Panc1 (cell line): ENCODE measurements at places on chromosomes 3 and 15. TPM values are rescaled to one million over a fixed set of nuclear protein-coding genes. Genes with fewer than 3 reads are reported as not detected.

GRCh38 chr3:63279005-63279841 is 1.1 kb downstream of the SYNPR start:
- no peaks in the 10 kb centered on the region for H3K27me3 ChIP-seq
- no peak overlapping the region for H3K27ac ChIP-seq
- no peaks in the 10 kb centered on the region for H3K36me3 ChIP-seq
- no peaks in the 10 kb centered on the region for H3K4me1 ChIP-seq
- no peak for DNase-seq

GRCh38 chr3:2921903-2922302 is 188.3 kb downstream of the IL5RA start:
- H3K27ac ChIP-seq = no peak overlapping the region
- no peaks in the 10 kb centered on the region for H3K36me3 ChIP-seq
- H3K4me1 ChIP-seq = no peaks in the 10 kb centered on the region
- H3K4me3 ChIP-seq = no peak overlapping the region
- no peaks in the 10 kb centered on the region for H3K27me3 ChIP-seq
- no peak for DNase-seq

GRCh38 chr3:68424796-68425460 is 507.4 kb downstream of the TAFA4 start:
- no peak overlapping the region for H3K4me3 ChIP-seq
- no peaks in the 10 kb centered on the region for H3K27me3 ChIP-seq

DNA sequence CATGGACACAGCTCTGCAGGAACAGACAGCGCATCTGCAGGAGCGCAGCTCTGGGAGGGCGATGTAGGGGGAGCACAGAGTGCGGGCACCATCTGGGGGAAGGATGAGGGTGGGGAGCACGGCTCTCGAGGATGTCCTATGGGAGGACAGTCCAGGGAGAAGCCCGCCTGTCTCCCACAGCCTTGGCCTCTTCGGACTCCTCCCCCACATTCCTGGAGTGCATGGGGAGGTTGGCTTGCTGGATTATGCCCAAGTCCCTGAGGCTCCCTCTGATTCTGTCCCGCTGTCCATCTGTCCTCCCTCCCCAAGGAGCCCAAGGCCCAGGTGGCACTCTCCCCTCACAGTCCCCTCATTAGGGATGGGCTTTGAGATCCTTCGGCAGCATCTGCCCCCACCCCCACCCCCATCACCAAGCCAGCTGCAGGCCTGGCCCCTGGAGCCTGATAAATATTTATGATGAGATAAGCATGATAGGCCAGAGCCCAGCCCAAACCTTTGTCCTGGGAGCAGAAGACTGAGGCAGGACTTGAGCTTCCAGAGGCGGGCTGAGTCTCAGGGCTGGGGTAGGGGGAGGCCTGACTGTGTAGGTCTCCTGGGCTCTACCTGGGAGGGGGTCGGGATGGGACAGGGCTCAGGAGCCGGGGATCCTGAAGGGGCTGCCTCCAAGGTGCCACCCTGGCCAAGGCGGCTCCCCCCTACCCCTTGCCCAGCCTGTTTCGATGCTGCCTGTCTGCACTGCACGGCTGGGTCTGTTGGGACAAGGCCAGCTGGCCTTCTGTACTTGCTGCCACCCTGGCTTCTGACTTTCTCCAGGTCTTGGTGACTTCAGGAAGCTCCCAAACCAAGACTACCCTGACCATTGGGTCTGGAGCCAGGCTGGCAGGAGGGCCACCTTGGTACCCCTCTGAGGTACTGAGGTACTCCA is 28.6 kb upstream of the SEMA3F start:
- H3K4me3 ChIP-seq = no peak overlapping the region
- H3K4me1 ChIP-seq = peaks cover 40% of the 10 kb centered on the region
- no peaks in the 10 kb centered on the region for H3K36me3 ChIP-seq
- no peak for DNase-seq
- peak overlapping the region; percentile 70 for H3K27ac ChIP-seq
- H3K27me3 ChIP-seq = no peaks in the 10 kb centered on the region

- DNase-seq = no peak
- peaks cover 4% of the 10 kb centered on the region; the same call in 1 of the 2 replicates for H3K4me1 ChIP-seq
These were observed 24.8 kb downstream of the SERP1 start for GRCh38 chr3:150521463-150521862.

DNA sequence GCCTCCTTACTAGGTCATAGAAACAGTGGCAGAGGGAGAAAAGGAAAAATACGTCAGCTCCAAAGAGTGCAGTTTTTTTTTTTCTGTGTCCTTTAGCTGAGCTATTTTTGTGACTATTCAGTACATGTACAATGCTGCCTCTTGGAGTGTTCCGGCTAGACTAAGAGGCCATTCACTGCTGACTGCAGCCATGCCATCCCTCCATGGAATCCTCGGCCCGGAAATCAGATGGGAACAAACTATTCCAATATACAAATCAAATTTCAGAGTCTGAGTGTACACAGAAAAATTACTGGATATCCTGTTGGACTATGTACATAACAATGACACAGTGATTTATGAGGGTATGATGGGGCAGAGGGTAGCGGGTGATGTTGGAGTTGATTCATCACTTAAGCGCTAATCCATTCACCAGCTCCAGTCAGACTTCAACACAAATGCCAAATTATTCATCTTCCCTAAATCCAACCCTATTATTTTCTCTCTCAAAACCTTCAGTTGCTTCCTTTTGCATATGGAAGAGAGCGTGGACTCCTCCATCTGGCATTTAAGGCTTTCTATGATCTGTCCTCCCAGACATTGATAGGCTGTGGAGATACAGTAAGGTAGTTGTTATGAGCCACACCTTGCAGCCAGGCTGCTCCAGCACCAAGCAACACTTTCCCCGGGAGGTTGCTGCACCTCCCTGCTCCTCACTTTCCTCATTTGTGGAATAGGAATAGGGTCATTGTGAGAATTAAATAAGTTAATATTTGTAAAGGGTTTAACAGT is 109.1 kb downstream of the LPP start:
- H3K36me3 ChIP-seq = no peaks in the 10 kb centered on the region
- peak; percentile 95 for DNase-seq
- H3K27me3 ChIP-seq = no peaks in the 10 kb centered on the region
- peak overlapping the region; percentile 73 for H3K27ac ChIP-seq
- H3K4me1 ChIP-seq = peaks cover 94% of the 10 kb centered on the region

- H3K27me3 ChIP-seq = no peaks in the 10 kb centered on the region
- H3K36me3 ChIP-seq = no peaks in the 10 kb centered on the region
- H3K4me1 ChIP-seq = no peaks in the 10 kb centered on the region
- no peak overlapping the region for H3K27ac ChIP-seq
- DNase-seq = no peak
These were observed 511.1 kb downstream of the OTOL1 start for GRCh38 chr3:162007722-162008121.

DNA sequence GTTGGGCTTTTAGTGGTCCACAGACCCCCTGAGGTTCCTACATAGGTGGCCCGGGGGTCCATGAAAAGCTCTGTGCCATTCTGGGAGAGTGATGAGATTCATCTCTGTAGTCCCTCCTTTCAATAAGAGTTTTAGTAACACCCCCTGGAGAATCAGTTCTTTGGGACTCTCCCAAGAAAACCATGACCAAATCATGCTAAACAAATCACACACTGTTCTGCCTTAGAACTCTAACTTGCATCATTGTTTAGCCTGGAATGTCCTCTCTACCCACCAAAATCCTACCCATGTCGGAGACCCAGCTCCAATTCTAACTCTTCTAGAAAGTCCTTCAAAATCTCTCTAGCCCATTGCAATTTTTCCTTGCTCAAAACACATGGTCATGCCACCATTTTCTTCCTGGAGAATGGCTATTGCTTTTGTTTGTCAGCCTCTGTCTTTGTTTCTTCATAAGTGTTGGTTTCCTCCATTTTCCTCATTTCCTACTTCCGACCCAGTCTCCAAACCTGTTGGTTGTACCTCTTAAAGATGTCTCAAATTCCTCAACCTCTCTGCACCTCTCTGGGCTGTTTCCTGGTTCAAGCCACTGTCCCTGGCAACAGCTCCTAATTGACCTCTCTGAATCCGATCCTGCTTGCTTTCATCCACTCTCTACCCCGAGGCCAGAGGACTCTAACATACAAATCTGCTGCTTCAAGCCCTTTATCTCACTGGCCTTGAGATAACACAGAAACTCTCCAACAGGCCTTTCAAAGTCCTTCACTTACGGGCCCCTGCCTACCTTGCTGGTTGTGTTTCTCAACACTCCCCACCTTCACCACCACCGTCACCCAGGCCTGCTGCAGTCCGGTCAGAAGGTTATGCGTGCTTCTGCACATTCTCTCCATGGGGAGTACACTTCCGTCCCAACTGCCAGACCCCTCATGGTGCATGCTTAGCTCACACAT is 23.7 kb downstream of the CYP19A1 start:
- no peaks in the 10 kb centered on the region for H3K27me3 ChIP-seq
- DNase-seq = no peak
- H3K4me3 ChIP-seq = no peak overlapping the region

DNA sequence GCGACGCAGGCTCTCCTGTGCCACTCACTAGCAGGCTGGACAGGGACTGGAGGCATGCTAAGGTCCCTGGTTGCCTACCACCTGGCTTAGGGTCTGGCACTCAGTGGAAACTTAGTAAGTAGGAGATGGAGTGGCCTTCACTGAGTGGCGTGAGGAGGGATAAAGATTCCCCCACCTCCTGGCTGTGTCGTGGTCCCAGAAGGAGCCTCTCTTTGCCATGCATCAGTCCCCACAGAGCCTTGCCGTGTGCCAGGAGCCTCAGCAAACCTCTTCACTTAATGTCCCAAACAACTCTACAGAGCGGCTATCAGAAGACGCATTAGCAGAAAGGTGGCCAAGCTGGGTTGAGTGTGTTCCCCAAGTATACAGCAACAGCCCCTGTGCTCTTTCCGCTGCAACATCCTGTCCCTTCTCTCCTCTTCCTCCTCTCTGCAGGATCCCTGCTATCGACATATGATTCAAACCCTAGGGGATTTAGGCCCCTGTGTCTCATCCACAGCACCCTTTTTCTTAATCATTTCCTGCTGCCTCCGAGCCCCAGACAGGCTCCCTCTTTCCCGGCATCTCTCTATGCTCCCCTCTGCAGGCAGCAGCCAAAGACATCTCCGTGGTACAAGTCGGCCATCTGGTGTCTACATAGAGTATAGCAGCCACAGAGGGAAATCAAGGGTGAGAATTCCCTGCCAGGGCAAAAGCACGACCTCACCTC is 66.7 kb downstream of the SLC6A1 start:
- no peak overlapping the region for H3K4me3 ChIP-seq
- no peaks in the 10 kb centered on the region for H3K36me3 ChIP-seq
- no peak overlapping the region for H3K27ac ChIP-seq

DNA sequence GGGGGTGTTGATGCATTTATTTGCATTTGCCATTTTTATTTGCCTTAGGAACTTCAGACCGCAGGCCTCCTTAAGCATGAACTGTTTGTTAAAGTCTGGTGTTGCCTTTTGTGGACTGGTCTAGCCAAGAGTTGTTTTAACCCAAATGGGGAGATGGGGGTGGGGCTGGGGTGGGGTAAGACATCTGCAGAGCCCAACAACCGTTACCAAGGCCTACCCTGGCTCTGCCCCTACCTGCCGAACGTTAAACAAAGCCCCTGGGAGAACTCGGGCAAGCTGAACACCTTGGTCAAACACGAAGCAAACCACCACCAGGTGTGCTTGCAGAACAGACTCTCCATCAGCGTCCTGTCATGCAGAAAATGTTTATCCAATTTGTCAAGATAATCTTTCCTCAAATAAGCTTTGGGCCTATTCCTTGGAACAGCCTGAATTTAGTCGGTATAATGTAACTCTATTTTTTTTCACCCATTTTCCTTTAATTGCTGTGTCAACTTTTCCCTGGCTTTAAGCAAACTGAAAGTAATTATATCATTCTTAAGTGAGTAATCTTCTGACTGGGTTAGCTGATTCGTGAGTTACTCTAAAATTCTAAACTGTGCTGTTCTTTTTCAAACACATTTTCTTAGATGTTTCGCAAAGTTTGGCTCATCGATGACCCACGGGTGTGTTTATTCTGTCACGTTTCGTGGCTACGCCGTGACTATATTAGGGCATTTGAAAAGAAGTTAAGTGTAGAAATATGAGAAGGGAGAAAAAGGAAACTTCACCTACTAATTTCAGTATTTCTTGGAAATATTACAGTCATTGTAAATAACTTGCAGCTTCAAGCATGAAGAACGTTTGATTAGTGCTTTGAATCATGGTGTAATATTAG is 127.6 kb downstream of the SOX2 start:
- H3K4me3 ChIP-seq = peak overlapping the region; percentile 4; the same call in 1 of the 2 replicates
- H3K27me3 ChIP-seq = no peaks in the 10 kb centered on the region
- no peaks in the 10 kb centered on the region for H3K4me1 ChIP-seq
- no peaks in the 10 kb centered on the region for H3K36me3 ChIP-seq
- no peak for DNase-seq

GRCh38 chr15:40911141-40911540 is 16.9 kb downstream of the VPS18 start:
- no peaks in the 10 kb centered on the region for H3K27me3 ChIP-seq
- H3K36me3 ChIP-seq = no peaks in the 10 kb centered on the region
- H3K27ac ChIP-seq = no peak overlapping the region
- no peak for DNase-seq

GRCh38 chr3:152621006-152621868 is 213.7 kb upstream of the P2RY1 start:
- H3K4me1 ChIP-seq = no peaks in the 10 kb centered on the region
- DNase-seq = no peak
- H3K4me3 ChIP-seq = no peak overlapping the region
- H3K27me3 ChIP-seq = peaks cover 2% of the 10 kb centered on the region; the same call in 1 of the 2 replicates
- H3K27ac ChIP-seq = no peak overlapping the region

GRCh38 chr15:95168951-95169431 is 937.6 kb downstream of the MCTP2 start:
- H3K36me3 ChIP-seq = no peaks in the 10 kb centered on the region
- DNase-seq = no peak
- no peaks in the 10 kb centered on the region for H3K27me3 ChIP-seq
- no peak overlapping the region for H3K27ac ChIP-seq
- no peaks in the 10 kb centered on the region for H3K4me1 ChIP-seq
- no peak overlapping the region for H3K4me3 ChIP-seq

GRCh38 chr15:90597577-90597976 is 67.9 kb downstream of the CRTC3 start:
- H3K4me1 ChIP-seq = no peaks in the 10 kb centered on the region
- no peak overlapping the region for H3K27ac ChIP-seq
- H3K36me3 ChIP-seq = no peaks in the 10 kb centered on the region
- no peak for DNase-seq
- no peak overlapping the region for H3K4me3 ChIP-seq

DNA sequence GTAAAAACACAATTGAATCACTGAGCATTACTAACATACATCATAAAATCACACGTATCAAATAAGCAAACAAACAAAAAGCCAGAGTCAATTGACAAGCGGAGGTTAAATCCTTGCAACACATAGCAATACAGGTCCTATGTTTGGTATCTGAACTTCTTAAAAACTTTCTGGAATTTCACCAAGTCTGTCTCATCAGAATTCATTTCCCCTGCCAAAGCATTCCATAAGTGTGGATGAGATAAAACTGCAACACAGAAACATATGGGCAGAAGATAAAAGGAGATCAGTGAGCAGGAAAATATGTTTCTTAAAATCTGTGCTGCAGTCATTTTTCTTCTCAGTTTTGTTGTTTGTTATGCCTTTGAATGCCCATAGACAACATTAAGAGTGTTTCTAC is 1155.5 kb downstream of the TBL1XR1 start:
- DNase-seq = no peak
- H3K36me3 ChIP-seq = no peaks in the 10 kb centered on the region
- no peak overlapping the region for H3K27ac ChIP-seq
- H3K4me1 ChIP-seq = no peaks in the 10 kb centered on the region
- H3K27me3 ChIP-seq = no peaks in the 10 kb centered on the region

The CLDN18 gene
- 0.08 TPM for total RNA-seq

The MYO5C gene
- 28.2 TPM for total RNA-seq

The AGBL1 gene
- not detected for total RNA-seq

The WDR76 gene
- total RNA-seq = 40.0 TPM

The ACP3 gene
- total RNA-seq = not detected

The GP5 gene
- total RNA-seq = 0.05 TPM

The WDR49 gene
- 0.23 TPM for total RNA-seq

The LMCD1 gene
- total RNA-seq = 24.8 TPM

The RARRES1 gene
- total RNA-seq = 1.3 TPM

The BFSP2 gene
- 0.67 TPM for total RNA-seq

The PLSCR4 gene
- 3.5 TPM for total RNA-seq

The NTRK3 gene
- total RNA-seq = not detected
